B cell (primary cell): ENCODE measurements at places on chromosomes 4 and X. TPM values are rescaled to one million over a fixed set of nuclear protein-coding genes. Genes with fewer than 3 reads are reported as not detected.

GRCh38 chr4:38503689-38504395 lies 160.2 kb upstream of the KLF3 start:
- peak; percentile 70 for DNase-seq

DNA sequence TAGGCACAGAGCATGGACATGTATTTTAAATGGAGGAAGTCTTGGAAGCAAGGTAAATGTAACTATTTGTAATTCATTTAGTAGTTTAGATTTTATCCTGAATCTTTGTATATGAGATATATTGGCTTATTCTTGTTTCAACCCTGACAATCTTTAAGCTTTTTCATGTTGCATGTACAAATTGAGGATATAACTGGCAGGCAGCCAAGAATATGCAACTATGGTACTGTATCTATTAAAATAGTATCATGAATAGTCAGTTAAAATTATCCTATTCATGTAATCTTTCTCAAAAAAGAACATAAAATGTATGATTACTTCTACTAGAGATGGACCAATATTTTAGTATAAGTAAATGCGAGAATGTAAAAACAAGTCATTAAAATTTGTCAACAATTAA lies 1141.5 kb downstream of the PCDH18 start:
- DNase-seq: no peak

DNA sequence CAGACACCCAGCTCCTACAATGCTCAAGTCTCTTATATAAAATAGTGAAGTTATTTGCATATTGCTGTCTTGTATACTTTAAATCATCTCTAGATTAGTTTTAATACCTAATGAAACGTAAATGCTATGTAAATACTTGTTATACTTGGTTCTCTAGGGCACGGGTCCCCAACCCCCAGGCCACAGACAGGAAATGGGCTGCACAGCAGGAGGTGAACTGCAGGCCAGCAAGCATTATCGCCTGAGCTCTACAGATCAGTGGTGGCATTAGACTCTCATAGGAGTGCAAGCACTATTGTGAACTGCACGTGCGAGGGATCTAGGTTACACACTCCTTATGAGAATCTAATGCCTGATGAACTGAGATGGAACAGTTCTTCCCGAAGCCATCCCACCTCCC lies 395.9 kb upstream of the EMCN start:
- DNase-seq: no peak

SMR3B gene
- not detected in 2 replicates for polyA plus RNA-seq

GC gene
- polyA plus RNA-seq: not detected in 2 replicates

TCEANC gene
- polyA plus RNA-seq: 5.5 and 6.0 TPM in 2 replicates
